CD4-positive, alpha-beta T cell treated with Interleukin-21 for 1 hour (primary cell): ENCODE measurements at places on chromosomes 2 and 18.

DNA sequence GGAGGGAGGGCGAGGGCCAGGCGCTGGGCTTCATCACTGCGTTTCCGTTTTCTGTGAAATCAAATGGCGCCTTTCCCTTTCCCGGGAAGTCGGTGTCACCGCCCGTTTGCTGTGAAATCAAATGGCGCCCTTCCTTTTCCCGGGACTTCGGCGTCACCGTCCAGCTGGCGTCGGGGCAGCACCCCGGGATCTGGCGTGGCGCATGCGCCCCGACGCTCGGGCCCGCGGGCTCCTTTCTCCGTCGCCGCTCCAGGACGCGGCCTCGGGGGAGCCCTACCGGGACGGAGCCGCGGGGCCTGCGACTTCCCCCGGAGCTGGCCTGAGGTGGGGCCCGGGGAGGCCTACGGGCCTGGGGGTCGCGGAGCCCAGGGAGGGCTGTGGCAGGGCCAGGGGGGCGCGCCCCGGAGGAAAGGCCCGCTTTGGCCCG is at the start of gene FAM228A:
TSS of gene FAM228A (plus strand) at position 203 of the 427 bp plus-strand sequence. CDS start 428 bp downstream, outside the sequence.
- DNase-seq: no peak

DNA sequence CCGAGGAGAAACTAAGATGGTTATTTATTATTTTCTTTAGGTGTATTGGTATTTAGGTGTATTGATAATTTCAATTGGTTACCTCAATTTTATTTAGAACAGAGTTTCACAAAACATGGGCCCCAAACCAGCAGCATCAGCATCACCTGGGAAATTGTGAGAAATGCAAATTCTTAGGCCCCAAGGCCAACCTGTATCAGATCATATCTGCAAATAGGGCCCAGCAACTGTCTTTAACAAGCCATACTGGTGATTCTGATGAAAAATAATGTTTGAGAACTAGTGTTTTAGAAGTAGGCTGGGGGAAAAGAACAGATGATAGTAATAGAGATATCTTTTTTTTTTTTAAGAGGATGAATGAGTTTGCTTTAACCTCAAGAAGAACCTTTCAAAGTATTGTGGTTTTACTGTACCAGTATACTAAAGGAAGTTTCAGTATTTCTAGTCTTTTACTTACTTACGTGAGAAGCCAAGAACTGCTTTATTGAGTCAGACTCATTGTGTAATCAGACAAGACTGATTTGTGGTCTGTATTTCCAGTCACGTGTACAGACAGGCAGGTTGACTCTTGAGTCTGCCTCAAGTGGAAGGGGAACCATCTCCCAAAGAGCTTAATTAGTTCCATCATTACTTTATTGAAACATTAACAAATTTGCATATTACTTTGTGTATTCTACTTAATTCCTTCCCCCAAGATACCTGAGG is 60.4 kb upstream of the GAREM1 start:
- peak; percentile 2 for DNase-seq

DNA sequence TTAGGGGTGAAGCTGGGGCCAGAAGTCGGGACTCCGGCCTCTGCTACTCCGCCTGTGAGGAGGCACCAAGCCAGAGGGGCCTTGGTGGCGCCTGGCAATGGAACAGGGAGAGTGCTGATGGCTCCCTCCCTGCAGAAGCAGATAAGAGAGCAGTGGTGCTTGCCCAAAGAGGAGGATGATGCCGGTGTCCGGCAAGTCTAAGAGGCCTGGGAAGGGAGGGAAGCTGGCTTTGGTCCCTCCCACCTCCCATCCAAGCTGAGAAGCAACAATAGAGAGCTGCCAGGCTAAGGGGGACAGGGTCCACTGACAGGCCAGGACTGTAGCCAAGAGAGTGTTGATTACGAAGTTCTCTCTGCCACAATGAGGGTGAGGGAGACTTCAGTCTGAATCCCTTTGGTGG is 479.5 kb downstream of the TNS1 start:
- DNase-seq: no peak

GRCh38 chr2:55168221-55169154 is 63.6 kb downstream of the CLHC1 start:
- peak; percentile 65 for DNase-seq

DNA sequence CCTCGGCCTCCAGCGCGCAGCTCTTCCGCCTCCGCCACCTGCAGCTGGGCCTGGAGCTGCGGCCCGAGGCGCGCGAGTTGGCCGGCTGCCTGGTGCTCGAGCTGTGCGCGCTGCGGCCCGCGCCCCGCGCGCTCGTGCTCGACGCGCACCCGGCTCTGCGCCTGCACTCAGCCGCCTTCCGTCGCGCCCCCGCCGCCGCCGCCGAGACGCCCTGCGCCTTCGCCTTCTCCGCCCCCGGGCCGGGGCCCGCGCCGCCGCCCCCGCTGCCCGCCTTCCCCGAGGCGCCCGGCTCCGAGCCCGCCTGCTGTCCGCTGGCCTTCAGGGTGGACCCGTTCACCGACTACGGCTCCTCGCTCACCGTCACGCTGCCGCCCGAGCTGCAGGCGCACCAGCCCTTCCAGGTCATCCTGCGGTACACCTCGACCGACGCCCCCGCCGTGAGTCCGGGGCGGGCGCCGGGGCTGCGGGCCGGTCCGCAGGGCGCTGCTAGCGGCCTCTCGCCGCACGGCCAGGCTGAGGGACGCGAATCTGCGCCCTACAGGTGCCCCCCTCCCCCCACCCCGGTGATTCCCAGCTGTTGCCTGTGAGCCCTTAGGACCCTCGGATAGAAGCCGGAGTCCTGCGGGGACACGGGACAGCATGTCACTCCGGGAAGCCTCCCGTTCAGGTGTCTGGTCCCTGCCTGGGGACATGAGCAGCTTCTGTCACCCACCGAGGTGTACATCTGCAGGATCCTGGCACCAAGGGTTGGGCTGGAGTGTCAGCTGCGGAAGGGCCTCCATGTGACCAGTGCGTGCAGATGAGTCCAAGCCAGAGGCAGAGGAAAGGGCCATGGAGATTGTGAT is 616 bp downstream of the RNPEPL1 start:
- DNase-seq: no peak
